Dermis microvascular lymphatic vessel endothelial cell (primary cell): ENCODE measurements at places on chromosomes 2 and 18.

DNA sequence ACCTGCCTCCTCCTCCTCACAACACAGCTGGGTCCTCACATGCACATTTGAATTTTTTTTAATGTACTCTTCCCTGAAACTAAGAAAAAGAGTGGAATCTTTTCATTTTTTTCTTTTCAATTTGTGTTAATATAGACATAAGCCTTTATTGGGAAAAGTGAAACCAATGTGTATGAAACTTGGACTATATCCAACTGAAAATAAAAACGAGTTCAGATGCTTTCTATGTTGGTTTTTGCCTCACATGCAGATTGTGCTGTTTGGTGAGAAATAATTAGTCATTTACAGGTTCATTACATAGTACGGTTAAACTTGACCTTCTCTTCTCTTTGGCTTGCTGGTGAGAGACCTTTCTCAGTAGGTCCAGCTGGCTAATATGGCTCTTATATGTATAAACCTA lies 515.2 kb upstream of the FANCL start:
- no peak for DNase-seq

DNA sequence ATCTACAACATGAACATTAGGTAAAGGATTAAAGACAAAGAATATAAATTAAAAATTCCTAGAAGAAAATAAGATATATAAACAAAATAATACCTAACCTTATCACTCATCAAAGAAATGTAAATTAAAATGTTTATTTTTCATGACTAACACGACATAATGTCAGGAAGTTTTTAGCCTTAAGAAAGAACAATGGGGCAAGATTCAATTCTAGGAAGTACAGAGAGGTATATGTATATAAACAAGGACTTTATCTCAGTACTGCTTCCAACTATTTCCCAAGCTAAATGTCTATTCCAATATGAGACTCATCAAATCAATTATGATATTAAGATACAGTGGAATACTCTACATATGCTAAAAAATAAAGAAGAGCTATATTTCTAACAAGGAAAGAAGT lies 44.1 kb downstream of the TTC21B start:
- no peak for DNase-seq

DNA sequence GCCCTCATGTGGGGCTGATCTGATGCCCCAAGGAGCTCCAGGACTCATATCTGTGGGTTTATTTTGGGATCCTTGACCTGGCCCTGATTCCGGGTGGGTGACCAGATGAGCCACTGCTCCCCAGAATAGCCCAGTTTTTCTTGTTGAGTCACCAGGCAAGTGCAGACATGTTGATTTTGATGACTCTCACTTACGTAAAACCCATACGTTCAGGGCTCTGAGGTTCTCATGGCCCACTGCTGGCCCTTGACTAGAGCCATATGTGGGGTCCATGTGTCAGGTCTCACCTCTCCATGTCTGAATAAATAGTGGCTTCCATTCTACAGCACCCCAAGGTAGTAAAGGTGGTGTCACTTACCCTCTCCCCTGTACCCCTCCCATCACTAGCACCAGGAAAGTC lies 41.9 kb downstream of the CDC42EP3 start:
- no peak for DNase-seq

DNA sequence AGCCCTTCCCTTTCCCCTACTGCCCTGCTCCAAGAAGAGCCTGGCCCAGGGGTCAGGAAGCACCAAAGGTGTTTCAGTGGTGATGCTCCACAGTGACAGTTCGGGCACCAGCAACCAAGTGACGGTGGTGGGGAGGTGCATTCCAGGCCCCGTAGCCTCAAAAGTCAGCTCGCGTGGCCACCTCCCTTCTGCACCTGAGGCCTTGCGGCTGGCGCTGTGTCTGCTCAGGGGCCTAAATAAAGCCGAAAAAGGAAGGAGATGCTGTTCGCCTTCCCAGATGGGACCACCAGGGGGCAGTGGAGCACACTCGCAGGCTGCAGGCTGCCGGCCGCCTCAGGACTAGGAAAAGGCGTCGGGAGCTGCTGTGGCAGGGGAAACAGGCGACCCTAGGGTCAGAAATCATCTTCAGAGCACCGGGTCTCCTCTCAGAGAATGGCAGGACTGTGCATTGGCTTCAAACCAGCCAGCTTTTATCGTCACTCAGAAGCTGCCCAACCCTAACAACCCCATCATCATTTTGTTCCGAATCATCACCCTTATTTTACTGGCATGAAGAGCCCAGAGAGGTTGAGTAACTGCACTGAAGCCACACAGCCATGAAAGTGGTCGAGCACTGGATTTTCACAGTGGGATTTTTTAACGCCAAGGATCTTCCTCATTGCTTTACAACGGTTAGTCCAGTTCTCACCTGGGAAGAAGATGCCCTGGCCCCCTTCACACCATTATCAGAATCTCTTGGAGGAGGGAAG lies 213.0 kb upstream of the CELF4 start:
- DNase-seq, result peak; percentile 0

DNA sequence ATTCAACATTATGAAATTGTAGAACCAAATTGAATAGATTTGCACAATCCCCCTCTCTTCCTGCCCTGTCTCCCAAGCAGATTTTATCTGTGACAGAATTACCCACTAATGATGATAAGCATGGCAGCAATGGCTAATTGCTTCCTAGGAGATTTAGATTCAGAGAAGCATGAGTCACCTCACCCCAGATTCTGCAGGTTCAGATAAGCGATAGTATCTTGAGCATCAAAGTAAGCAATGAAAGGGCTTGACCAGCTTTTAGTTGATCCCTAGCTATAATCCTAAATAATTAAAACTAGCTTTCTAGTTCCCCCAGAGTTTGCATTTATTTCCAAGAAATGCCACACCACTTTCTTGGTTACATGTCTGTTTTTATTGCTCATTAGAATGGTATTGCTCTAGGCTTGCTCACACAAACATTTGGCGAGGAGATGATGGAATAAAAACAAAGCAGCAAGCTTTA lies 204.3 kb downstream of the GULP1 start:
- DNase-seq, result no peak

GRCh38 chr2:169105476-169105875 lies 36.1 kb downstream of the DHRS9 start:
- no peak for DNase-seq

- DNase-seq, result no peak
Measured at GRCh38 chr2:53173698-53174455, 593.7 kb upstream of the CHAC2 start.

DNA sequence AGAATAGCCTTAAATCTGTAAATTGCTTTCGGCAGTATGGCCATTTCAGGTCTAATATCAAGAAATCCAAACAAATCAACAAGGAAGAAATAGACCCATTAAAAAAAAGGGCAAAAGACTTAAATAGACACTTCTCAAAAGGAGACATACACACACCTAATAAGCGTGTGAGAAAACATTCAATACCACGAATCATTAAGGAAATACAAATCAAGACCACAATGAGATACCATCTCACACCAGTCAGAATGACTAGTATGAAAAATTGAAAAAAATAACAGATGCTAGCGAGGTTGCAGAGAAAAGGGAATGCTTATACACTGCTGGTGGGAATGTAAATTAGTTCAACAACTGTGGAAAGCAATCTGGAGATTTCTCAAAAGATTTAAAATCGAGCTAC lies 243.2 kb downstream of the DSEL start:
- no peak for DNase-seq

DNA sequence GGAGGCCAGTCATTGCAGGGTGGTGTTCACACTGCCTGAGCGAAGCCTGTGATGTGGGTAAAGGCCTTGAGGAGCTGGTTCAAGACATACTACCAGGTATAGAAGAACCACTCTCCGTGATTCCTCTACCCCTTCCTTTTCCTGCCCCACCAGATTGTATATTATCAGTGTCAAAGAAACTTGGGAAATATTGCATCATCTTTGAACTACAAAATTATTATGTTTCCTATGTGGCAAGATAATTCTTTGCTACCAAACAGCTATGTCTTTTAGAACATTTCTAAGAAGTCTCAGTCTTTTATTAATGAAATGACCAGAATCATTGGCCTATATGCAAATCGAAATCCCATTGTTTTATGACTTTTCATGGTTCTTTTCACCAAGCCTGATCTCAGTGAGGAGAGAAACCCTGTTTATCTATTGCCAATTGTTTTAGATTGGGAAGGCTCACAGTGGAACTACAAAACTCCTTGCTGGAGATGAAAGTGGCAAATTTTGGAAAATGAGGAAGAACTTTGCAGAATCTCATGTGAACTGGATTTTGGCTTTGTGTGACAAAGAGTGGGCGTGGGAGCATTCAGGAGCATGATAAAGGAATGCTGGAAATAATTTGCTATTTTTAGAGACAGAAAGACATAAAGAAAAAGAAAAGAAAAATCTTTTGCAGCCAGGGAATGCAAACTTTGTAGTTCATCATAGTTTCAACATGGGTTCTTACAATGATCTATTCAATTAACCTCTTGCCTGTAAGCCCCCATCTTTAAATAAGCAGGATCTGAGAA lies 286.9 kb downstream of the INSIG2 start:
- DNase-seq, result no peak

GRCh38 chr2:27655155-27655951 lies 8.1 kb downstream of the SUPT7L start:
- peak; percentile 39 for DNase-seq

- DNase-seq, result no peak
Measured at GRCh38 chr2:201795607-201796477, 10.5 kb upstream of the CDK15 start.

- no peak for DNase-seq
Measured at GRCh38 chr2:29015701-29016470, 34.8 kb downstream of the TOGARAM2 start.

GRCh38 chr2:62465741-62466502 lies 40.1 kb downstream of the TMEM17 start:
- no peak for DNase-seq

- no peak for DNase-seq
Measured at GRCh38 chr2:231294571-231295362, 96.3 kb downstream of the ARMC9 start.

GRCh38 chr2:42010743-42011298 lies 37.0 kb upstream of the PKDCC start:
- DNase-seq, result no peak

DNA sequence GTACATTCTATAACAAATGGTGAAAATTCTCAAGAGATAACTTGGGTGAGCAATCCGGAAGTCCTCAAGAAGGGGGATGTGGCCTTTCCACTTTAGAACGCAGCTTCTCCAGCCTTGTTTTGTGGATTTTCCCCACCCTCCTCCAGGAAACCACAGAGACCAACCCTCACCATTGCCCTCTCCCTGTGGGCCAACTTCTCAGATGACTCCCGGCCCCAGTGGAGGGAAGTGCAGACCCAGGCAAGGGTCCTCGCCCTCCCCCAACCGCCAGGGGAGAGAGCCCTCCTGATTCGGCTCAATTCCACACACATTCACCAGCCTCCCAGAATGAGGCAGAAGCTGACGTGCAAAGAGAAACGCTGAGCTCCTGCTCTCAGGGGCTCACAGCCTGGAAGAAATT lies 277.2 kb downstream of the EIPR1 start:
- DNase-seq, result no peak

DNA sequence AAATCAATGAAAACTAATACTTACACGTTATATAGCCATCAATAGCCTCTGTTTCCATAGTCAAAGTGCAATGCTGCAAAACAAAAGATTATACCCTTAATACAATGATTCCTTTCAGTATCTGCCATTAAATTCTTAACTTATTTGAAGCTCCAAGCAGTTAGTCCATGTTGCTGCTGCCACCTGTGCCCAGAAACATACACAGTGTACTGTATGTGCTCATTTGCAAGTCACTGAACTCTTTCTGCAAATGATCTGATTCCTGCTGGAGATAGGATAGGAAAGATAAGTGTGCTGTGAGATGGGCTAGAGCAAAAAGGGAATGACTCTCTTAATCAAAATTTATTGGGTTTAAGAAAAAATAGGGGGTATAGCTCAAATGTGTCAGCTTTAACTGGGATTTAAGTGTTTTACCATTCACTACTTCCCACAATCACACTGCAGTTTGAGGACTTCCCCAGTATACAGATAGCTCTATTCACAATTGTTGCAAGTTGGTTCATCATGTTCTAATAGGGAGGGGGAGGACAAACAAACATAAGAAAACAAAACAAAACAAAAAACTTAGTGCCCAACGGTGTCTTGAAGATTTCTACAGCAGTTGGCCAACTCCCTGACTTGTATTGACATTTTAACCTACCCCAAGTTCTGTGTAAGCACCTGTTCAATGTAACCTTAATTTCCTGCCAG lies 2.7 kb downstream of the IKZF2 start:
- no peak for DNase-seq

- no peak for DNase-seq
Measured at GRCh38 chr2:2123238-2123637, 207.8 kb downstream of the MYT1L start.

- DNase-seq, result no peak
Measured at GRCh38 chr2:141515931-141516330, 614.9 kb downstream of the LRP1B start.

GRCh38 chr2:178858896-178859625 lies 51.8 kb upstream of the TTN start:
- DNase-seq, result no peak

GRCh38 chr2:67881816-67882215 lies 181.0 kb downstream of the C1D start:
- DNase-seq, result no peak
